ENCODE measurements at places on chromosomes 2 and 18.

DNA sequence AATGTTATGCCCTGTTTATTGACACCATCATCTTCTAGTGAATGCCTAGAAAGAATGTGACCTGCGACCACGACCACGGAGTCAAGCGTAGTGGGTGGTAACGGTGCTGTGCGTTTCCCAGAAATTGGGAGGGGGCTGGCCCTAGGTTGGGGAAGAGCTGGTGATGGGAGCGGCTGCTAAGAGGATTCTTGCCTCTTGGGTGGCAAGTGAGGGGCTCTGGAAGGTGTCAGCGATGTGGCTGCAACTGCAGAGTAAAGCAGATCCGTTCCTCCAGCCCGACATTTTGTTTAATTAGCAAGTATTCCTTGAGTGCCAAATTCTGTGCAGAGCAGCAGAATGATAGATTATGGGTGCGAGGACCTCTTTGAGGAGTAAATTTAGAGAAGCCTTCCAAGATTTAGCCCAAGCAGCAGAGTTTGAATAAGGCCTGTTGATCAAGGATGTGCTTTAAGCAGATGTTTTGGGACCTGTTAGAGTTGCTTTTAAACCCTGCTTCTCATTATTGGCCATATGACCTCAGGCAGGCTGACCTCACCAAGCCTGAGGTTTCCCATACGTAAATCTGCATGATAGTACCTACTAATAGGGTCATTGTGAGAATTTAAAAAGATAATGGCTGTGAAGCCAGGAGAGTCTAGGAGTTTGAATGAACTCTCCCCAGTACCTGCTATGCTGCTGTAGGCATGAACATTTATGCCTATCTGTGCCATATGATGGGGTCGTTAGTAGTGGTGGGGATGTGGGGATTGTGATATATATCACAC, 287.7 kb downstream of the PTGR3 start:
- no peak for DNase-seq

DNA sequence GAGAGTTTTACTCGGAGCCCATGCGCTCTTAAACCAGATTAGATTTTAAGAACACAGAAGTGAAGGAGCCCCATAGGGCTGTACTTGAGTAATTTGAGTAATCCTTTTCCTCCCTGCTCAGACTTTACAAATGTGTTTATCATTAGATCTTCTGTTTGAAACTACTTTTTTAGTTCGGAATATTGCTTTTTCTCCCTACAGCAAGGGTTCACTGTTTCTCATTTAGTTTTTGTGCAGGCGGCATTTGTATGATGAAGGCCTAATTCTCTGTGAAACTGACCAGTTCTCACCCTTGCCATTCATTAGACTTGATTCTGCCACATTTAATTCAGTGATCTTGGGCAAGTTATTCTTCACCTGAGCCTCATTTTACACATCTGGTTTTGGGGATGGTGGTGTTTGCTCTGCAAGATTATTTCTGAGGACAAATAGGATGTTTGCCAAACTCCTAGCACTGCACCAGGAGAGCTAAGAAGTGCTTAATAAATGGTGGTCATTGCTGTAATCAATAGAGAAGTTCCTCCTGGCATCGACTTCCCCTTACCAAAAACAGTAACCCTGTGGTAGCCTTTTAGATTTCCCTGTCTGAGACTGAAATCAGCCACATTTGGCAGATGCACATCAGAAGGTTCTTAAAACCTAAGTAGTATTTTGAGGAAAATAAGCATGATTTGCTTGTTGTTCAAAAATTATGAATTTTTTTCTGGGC, 2.2 kb downstream of the B3GNT2 start:
- no peak for DNase-seq

DNA sequence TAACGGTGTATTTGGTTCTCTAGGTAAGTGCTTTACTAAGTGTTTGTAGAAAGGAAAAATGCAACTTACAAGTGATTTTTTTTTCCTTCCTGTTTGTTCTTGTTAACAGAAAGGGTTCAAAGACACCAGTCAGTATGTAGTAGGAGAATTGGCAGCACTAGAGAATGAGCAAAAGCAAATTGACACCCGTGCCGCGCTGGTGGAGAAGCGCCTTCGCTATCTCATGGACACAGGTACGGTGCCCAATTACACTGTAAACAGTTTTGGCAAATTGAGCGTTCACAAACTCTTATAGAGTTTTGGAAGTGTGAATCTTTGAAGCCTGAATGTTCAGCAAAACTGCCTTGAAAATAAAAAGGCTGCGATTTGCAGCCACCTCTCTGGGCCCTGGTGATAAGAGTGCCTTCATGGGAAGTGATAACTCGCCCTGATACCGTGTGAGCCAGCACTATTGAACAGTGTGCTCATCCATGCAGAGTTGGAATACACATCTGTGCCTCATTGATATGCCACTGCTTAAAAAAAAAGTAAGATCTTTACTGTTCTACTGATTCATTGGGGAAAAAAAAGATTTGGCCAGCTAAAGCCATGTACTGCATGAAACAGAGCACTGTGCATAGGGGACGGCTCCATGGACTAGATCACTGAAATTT, 54.0 kb upstream of the OTX1 start:
- no peak for DNase-seq

- DNase-seq, result no peak
Observed at GRCh38 chr2:74131901-74132300, 15.8 kb downstream of the BOLA3 start.

GRCh38 chr2:162328424-162329157, 10.1 kb upstream of the IFIH1 start:
- no peak for DNase-seq

DNA sequence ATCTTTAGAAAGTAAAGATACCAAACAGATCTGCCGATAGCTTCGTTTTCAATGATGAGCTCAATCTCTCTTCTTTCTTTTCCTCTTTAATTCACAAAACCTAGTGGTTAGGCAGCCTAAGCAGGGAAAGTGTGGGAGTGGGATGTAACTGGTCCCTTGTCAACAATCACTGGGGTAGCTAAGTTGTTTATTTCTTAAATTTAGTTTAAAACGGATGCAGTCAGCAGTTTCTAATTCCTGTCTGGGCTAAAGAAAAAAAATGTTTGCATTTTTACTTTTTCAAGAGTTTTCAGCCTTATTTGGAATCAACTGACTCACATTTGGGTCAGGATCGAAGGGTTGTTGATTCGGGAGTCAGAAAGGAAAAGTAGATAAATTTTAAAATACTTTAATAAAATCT, 137.7 kb upstream of the TACR1 start:
- DNase-seq, result no peak

- no peak for DNase-seq
Observed at GRCh38 chr2:217077831-217078407, 218.1 kb upstream of the TNP1 start.

DNA sequence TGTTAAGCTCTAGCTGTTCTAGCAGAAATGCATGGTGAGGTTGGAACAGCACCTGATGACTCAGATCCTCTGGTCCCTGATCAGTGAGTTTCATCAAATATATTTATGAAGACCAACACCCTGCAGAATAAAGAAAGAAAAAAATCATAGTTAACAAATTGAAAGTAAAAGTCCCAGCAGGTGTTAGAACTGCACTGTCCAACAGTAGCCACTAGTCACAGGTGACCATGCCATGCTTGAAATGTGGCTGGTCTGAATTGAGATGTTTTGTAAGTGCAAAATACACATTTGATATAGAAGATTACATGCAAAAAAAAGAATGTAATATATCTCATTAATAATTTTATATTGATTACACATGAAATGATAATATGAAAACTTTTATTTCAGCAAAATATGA, 1010.7 kb upstream of the ZEB2 start:
- no peak for DNase-seq

All from effector memory CD8-positive, alpha-beta T cell (primary cell).